ENCODE measurements at places on chromosomes 2 and 18. TPM values are rescaled to one million over a fixed set of nuclear protein-coding genes. Genes with fewer than 3 reads are reported as not detected.

GRCh38 chr2:189683348-189683747 lies 8.9 kb downstream of the ANKAR start:
- DNase-seq: no peak

The SLC9A2 gene
- total RNA-seq: 5.1 TPM

The KANSL1L gene
- total RNA-seq: 53.0 TPM

DNA sequence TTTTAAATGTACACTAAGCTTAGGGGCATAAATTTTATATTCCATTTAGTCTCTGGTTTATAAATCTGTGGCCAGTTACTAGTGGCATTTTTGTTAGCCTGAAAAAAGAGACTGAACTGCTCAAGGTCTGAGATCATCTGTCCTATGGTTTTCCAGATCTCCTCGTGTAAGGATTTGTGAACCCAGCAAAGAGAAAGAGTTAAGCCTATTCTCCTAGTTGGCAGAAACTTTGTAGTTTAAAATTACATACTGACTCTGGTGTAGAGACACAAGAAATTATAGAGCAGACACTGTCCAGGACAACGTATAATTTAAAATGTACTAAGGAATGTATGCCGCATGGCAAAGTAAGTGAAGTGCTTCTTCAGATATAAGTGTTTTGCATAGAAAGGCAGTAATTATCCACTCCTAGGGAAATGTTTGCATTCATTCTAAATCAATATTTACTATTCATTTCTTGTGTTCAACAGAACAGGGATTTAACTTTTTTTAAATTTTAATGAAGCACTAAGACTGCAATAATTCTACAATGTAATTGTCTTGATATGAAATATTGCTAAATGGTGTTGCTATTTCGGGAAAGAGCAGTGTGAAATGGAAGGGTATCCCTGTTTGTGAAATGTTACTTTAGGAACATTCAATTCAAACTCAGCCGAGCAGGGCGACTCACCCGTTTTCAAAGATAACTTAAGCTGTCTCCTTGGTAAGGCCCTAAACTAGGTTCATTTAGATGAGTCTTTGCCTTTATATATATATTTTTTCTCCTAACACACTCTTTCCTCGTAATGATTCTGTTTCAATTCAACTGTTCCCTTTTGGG lies 508.4 kb upstream of the ZEB2 start:
- peak; percentile 72 for DNase-seq

- peak; percentile 94 for DNase-seq
These were observed 24.6 kb downstream of the NRP2 start for GRCh38 chr2:205706769-205707381.

The LINC00305 gene
- not detected for total RNA-seq

The MDH1B gene
- total RNA-seq: 6.3 TPM

GRCh38 chr2:240812721-240813120 lies 7.3 kb downstream of the KIF1A start:
- no peak for DNase-seq

DNA sequence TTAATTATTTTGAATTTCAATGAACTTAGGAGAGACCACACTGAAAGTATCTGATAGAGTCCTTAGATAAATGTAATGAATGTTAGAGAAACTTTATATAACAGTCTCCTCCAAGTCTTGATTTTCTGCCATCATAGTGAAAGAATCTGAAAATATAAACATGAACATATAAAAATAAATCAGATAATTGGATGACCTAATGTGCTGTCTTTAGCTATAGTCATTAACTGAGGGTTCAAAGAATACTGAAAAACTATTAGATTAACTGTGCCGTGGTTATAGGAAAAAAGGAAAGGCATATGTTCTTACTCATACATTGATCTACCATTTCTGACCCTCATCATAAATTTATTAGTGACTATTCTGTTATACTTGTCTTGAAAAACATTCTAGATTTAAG lies 47.0 kb upstream of the SPAG16 start:
- DNase-seq: no peak

DNA sequence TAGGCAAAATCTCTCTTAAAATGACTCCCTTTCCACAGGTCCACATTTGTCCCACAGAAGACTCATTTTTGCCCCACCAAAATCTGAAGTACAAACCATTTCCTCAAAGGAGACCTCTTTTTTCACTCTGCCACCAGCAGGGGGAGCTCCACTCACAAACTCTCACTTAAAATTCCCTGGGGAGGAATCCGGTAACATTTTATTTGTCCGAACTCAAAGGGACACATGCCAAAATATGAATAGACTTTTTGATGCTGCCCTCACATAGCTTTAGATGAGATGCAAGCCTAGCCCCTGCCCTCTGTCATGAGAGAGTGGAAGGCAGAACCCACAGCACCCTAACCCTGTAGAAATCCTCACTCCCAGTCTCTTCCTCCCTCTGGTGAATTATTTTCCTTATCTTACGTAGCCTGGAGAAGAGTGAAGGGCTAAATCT lies 57.1 kb downstream of the RMDN2 start:
- peak; percentile 73 for DNase-seq

Data from umbilical cord (tissue), 2 donors.